NCI-H1694 treated with DMSO at 0.1 percent for 48 hours (cell line): ENCODE measurements at places on chromosomes 6 and 20.

DNA sequence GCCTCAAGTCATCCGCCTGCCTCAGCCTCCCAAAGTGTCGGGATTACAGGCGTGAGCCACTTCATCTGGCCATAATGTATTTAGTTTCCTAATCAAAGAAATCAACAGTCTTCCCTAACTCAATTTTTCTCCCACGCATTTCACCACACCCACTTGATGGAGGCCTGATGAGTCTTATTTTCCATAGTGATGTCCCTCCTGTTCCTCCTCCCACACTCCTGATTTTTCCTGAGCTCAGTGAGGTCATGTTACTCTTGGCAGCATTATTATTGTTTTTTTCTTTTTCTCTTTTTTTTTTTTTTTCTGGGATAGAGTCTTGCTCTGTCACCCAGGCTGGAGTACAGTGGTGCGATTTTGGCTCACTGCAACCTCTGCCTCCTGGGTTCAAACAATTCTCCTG, 8.9 kb downstream of the ABRACL start:
- no peak for DNase-seq

- DNase-seq: no peak
Measured at GRCh38 chr6:162325826-162326225, 401.7 kb downstream of the PRKN start.

- DNase-seq: no peak
Measured at GRCh38 chr6:75463908-75464307, 29.7 kb downstream of the FILIP1 start.

DNA sequence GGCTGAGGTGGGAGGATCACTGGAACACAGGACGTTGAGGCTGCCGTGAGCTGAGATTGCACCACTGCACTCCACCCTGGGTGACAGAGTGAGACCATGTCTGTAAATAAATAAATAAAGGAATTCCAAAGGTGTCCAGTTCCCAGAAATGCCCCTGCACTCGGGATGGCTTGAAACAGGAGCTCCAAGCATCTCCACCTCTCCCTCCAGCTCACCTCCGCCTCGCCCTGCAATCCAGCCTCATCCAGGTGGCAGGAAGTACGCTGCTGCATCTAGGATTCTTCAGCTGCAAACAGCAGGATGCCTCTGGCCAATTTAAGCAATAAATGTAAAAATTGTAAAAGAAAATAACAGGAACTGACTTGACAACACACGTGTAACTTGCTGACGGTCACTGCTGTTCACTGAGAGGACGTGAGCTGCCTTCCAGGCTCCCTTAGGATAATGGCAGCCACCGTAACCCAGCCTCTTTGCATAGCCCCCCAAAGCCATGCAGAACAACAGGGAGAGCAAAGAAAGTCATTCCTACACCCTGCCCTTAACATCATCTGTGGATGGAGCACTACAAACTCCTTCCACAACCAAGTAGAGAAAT, 11.4 kb upstream of the GRM4 start:
- no peak for DNase-seq
